ENCODE measurements at places on chromosomes 6 and 20.

DNA sequence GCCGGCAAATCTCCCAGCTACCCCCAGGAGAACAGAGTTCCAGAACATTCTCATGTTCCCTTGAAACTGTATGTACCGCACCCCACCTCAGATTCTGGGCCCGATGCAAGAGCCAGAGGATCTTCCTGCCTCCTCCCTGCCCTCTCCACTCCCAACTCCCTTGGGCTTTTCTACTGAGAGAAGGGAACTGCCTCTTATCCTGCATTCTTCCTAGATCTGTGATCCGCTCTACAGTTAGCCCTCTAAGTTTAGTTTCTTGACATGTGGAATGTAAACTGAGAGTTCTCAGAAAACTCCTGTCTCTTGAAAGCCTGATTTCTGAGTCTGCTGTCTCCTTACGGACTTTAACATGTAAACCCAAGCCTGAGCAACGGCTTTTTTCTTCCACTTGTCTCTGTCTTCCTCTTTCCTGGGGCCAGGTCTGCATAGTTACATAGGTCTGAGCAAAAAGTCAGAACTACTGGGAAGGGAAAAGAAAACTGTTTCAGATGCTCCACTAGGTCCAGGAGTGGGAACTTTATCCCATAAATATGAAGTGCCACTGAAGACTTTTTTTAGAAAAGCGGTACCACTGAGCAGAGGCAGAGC lies 86.5 kb upstream of the TNFAIP3 start:
- DNase-seq, result no peak

DNA sequence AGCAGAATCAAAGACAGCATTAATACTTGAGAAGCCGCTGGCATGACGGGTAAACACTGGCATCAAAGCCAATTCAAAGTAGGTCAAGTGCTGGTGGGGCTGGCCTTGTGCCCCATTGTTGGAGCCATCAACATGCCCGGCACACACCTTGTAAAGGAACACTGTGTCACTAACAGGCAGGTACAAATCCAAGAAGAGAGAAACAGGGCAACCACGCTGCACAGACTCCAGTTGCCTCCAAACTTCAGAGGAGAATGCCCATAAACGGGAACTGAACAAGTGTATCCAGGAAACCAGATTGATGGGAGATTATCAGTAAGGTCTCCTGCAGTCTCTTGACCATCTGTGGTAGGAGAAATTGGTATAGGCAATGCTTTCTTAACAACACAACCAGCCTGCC lies 127.0 kb upstream of the STXBP5 start:
- DNase-seq, result no peak

DNA sequence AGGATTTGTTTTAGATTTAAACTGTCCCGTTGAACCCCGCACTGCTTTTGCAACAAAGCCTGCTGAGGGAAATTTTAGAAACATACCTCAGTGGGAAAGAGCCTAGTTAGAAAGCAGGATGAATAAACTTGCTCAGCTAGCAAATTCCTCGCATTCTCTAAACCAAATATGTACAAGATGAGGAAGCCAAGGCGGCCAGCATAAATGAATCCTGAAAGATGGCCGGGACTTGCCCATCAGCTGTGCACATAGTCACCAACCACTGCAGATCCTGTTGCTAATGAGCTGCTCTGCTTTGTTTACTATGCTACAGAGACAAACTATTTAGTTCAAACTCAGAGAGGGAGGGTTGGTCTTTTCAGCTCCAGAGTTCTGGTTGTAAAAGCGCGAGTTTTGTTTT lies 49.0 kb downstream of the TMEM170B start:
- DNase-seq, result no peak

DNA sequence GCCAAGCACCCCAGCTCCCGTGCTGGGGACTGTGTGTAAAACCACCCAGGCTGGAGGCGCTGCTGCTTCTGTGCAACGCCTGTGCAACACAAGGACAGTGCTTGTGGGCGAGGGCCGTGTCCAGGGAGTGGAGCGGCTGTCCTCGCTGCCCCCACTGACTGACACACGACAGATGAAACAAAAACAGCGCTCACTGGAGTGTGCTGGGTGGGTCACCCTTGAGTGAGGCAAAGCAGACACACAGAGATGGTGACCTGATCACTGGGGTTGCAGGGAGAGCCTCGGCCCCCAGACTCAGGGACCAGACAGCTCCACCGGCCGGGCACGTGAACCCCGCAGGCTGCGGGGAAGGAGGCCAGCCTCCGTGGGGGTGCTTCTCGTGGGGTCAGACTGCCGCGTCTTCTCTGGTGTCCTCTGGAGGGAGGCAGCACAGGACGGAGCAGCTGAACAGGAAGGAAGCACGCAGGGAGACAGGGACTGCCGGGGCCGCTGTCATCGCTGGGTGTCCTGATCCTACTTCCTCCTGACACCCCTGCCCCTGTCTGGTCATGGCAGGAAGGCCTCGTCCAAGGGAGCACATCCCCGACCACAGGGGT lies 75.9 kb upstream of the CST7 start:
- no peak for DNase-seq

DNA sequence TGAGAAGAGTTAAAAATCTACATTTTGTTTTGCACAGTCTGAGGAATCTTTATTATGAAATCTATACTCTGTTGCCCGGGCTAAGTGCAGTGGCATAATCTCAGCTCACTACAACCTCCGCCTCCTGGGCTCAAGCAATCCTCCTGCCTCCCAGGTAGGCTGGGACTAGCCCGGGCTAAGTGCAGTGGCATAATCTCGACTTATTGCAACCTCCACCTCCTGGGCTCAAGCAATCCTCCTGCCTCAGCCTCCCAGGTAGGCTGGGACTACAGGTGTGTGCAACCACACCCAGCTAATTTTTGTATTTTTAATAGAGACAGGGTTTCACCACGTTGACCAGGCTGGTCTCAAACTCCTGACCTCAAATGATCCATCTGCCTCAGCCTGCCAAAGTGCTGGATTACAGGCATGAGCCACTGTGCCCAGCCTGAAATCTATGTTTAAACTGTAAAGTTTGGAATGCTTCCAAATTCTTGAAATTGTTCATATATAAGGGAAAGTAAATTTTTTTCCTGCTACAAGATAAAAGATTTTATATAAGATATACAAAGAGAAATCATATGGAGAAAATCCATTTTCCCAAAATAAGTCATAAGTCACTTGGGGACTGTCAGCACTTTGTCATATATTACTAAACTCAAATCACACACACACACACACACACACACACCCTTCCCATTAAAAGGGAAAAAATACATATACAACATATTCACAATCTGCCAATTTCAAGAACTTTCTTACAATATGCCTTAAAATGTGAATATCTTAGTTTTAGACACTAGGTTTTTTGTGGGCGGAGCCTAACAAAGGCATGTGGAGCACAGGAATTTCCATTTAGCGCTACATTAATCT lies 19.4 kb downstream of the PTPRK start:
- DNase-seq, result no peak

GRCh38 chr6:18748314-18748713 lies 361.2 kb downstream of the RNF144B start:
- no peak for DNase-seq

- no peak for DNase-seq
Measured at GRCh38 chr6:48486876-48487275, 375.9 kb upstream of the PTCHD4 start.

DNA sequence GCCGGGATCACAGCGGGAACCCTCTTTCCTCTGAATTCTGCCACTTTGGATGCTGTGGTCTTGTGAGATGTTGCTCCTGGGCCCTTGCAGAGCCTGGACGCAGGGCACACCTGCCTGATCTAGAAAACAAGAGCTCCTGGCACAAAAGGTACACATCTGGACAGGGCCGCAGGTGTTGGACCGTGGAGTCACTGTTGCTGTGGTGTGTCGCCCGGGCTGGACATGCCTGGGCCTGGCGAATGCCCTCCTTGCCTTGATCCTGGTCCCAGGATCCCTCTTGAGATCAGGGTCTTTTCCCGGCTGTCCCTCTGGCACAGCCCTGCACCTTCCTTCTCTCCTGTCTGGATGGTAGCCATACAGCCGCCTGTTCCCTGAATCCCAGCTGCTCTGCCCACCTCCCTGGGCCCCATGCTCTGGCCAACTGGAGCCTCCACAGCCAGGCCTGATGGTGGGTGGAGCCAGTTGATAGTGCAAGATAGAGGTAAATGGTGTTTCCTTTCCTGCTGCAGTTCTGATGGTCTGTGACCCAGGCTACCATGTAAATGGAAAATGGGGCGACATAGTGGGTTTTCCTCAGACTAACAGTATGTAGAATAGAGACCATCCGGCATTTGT lies 5.0 kb downstream of the FOXP4 start:
- DNase-seq, result no peak

DNA sequence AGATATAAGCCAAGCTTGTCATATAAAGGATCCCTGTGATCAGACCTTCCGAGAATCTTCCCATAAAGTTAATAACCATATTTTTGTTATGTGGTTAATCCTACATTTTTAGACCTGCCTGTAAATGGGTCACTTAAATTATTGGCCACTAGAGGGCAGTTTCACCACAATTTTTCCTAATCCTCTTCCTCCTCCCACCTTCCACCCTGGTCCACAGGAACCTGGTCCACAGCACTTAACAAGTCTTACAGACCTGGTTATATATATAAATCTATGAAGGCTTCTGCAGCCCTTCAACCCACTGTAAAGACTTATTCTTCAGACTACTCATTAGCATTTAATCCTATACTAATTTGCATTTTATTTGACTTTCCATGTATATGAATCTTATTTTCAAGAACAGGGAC lies 28.3 kb downstream of the MRS2 start:
- peak; percentile 46 for DNase-seq

All from common myeloid progenitor, CD34-positive (primary cell).